Cortex of kidney (tissue), 1 donor: ENCODE measurements at places on chromosomes 11 and 22.

- DNase-seq, result no peak
Measured at GRCh38 chr22:36687516-36687915, 16.0 kb downstream of the CACNG2 start.

DNA sequence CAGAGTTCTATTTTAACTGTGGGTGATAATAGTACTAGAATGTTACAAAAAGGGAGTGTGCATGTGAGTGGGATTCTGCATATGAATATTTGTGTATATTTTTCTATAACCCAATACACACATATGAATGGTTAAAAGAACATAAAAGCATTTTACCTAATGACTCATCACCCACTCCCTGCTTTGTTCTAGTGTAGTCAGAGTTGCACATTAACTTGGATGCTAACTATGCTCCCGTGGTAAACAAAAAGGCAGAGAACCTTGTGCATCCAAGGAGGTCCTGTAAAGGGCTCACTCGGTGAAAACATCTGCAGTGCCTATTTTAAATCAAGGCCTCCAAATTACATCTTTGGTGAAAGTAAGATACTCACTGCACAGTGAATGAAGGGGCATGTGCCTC is 1289.4 kb downstream of the LRRC4C start:
- no peak for DNase-seq

GRCh38 chr11:116955548-116955947 is 118.1 kb upstream of the APOA1 start:
- no peak for DNase-seq

DNA sequence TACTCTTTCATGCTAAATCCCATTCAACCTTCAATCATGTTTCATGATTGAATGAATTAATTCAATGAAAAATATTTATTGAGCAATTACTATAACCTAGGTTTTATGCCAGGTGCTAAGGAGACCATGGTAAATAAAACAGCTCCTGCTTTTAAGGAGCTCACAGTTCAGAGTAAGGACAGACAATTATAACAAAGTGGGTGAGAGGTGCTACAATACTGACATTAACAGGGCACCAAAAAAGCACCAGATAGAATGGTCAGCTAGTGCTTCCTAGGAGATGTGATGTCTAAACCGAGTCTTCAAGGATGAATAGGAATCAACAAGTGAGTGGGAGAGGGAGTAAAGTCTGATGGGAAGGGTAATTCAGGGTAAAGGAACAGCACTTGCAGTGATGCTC is 366.7 kb downstream of the SOX6 start:
- no peak for DNase-seq

DNA sequence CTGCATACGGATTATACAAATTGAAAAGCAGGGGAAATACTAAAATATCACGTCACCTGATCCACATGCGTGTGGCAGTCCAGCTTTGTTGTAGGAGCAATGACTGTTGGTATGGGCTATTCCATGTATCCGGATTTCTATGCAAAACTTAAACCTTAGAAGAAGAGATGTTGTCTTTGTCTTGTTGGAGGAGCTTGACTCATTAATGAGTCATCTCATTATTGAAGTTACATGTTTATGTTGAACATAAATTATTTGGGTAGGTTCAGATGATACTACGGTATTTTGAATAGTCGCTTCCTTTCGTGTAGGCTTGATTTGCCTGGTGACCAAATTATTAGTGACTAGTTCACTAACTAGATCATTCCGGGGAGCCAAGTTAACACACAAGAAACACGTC is 806 bp upstream of the SAAL1 start:
- no peak for DNase-seq

GRCh38 chr11:128914216-128915148 is 23.3 kb downstream of the KCNJ5 start:
- no peak for DNase-seq

DNA sequence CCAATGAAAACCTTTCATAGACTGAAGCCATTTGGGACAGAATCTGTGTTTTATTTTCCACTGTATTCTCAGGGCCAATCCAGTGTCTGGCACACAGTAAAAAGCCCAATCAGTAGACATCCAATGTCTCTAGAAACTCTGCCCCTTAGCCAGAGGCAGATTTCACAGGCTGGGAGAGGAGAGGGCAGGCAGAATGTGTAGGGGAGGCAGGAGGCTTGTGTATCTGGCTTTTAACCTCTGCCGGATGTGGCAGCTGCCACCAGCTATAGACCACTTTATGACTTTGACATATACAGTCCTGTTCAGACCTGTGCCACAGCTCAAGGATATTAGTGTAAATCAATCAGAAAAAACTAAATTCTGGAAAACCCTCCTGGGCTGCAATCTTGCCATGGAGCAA is 4.4 kb downstream of the EXPH5 start:
- no peak for DNase-seq

- no peak for DNase-seq
Measured at GRCh38 chr11:126886636-126887035, 113.9 kb downstream of the KIRREL3 start.

GRCh38 chr11:59857439-59858434 is 8.6 kb downstream of the TCN1 start:
- DNase-seq, result no peak
